ENCODE measurements at places on chromosomes 13 and 19.

DNA sequence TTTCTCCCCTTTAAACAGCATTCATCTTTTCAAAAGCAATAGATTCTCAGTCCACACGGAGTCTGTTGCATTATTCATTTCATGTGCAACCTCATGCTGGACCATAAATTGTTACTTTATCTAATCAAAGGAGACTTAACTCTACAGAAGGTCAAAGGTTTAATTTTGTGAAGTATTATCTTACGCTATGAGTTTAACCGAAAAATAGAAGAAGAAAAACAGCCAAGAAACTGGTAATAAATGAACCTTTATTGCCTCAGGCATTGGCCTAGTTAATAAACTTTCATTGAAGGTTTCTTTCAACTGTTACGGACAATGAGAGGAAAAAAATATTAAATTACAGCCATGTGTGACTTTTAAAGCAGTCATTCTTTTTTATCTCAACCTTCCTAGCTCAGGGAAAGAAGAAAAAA lies 223.6 kb downstream of the DACH1 start:
- no peak for DNase-seq

DNA sequence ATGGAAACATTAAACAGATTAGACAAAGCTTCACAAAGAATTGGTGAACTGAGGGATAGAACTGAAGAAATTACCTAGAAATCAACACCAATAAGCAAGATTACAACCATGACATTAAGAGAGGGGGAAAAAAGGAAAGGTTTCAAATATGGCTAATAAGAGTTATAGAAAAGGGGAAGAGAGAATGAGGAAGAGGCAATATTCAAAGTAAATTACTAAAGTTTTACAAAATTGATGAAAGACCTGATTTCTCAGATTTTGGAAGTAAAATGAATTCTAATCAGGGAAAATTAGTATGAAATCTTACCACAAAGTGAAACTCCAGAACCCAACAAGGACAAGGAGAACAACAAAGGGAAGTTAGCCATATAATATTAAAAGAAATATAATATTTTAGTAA lies 187.4 kb downstream of the NBEA start:
- DNase-seq: no peak

- peak; percentile 35 for DNase-seq
Observed at GRCh38 chr19:45607071-45608029, 5.3 kb upstream of the GPR4 start.

DNA sequence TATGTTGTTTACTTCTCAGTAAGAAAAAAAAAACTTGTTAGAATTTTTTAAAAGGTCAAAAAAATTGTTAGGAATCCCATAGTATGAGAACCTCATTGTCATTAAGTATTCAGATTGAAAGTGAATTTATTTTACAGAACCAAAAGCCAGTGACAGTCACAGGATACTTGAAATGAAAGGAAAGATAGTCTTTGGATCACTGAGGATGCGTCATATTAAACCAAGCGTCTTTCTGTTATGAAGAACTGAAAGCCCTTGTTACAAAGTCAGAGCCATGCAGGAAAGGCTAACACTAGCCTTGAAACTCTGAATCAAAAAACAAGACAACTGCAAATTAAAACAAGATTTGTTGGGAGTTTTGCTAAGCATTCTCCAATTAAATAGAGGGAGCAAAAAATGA lies 1348.0 kb upstream of the SLC10A2 start:
- DNase-seq: no peak
